ENCODE measurements at places on chromosomes 7 and 10.
A peak's percentile ranks its signal among the peaks of the same experiment; 100 is the strongest.

DNA sequence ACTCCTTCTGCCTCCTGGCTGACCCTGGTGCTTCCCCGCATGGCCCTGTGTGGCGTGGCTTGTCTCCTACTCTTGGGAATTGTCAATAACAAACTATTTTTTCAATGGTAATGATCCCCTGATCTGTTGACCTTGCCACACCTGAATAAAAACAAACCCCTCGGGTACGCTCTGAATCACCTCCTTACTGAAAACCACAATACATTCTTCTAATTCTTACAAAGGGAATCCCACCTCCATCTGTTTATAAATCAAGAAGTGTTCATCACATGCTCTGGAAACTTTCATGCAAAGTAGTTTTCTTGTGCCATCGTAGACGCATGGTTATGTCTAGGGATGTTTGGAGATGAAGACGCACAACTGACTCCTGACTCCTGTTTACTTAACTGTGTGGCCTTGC lies 245.8 kb downstream of the FRMD4A start:
- DNase-seq = no peak

- DNase-seq = no peak
Measured at GRCh38 chr10:68725016-68725415, 4.0 kb downstream of the CCAR1 start.

DNA sequence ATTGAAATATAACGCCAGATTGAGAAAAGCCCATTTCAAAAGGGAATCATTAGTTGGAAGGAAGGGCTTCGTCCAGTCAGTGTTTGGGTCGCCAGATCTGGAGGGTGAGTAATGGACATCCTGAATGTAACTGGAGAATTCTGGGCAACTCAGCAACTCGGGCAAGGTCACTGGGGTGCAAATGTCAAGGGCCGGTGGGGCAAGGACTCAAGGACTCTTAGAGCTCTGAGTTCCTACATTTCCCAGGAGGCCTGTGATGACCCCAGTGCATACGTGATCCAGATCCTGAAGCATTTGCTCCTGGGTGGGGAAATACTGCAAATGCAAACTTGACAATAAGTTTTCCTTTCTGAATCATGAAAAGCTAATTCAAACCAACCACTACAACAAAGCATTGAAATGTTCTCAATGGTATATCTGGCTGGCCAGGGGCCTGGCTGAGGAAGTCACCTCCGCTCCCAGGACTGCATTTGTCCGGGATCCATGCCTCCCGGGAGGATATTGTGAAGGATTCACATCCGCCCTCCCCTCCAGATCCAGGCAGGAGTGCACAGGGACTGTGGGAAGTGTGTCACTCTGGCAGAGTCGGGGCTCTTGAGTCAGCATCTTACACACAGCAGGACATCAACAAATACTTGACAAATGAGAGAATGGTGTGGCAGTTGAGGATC lies 164.0 kb downstream of the FANK1 start:
- no peak for DNase-seq

DNA sequence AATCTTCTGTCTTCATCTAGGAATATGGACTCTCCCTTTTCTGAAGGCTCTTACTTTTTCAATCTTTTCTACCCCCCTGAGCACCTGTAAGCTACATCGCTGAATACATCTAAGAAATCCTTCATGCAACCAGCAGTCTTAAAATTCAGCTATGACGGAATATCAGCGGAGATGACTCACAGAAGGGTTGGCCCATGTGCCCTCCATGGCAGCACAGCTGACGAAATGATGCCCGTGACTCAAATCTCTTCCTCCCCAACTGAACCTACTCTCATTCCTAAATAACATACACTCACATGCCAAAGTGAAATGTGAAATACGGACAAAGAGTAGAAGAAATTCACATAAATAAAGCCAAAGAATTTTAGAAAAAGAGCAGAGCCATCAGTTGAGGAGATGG lies 30.3 kb upstream of the NCAPG2 start:
- DNase-seq = no peak

DNA sequence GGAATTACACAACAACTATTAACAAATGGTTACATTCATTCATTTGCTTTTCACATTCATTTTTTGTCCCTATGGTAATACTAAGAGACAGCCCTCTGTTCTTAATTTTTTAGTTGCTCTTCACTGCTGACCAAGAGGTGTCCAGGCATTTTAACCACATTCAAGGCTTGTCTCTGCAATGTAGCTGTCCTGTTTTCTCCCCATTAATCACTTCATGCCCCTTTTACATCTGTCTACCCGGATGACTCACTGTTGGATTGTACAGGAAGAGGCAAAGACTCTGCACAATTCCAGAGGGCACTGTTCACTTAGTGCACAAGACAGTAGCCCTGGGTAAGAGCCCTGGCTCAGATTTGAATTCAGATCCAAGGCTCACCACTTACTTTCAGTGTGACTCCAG lies 168.5 kb downstream of the NOC3L start:
- DNase-seq = no peak

DNA sequence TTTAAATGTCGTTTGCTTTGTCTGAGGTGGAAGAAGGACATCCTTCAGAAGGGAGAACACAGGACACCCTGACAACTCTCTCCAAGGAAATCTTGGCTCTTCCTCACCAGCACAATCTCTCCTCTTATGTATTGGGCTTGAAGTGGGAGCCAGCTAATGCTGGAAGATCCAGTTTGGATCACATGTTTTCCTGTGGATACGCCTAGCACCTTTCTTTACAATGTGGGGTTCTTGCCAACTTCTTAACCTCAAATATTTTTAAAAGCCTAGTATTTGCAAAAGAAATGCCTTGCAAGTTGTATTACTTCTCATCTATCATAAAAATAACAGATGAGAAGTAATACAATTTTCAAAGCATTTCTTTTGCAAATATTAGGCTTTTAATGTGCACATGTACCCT lies 76.4 kb downstream of the FRMD4A start:
- no peak for DNase-seq

DNA sequence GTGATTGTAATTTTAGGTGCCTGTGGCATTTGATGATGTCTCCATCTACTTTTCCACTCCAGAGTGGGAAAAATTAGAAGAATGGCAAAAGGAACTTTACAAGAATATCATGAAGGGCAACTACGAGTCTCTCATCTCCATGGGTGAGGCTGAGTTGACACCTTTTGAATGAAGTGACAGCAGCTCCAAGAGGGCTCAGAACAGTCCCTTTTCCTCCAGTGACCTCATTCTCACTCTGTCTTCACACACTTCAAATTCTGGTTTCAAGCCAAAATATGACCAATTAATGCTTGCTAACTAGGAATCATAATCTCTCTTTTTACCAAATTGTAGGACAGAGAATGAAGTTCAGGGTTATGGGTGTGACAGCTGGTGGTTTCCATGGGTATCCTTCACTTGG lies 18.9 kb downstream of the ZNF398 start:
- DNase-seq = no peak

GRCh38 chr10:69051303-69051702 lies 36.6 kb upstream of the SRGN start:
- no peak for DNase-seq

DNA sequence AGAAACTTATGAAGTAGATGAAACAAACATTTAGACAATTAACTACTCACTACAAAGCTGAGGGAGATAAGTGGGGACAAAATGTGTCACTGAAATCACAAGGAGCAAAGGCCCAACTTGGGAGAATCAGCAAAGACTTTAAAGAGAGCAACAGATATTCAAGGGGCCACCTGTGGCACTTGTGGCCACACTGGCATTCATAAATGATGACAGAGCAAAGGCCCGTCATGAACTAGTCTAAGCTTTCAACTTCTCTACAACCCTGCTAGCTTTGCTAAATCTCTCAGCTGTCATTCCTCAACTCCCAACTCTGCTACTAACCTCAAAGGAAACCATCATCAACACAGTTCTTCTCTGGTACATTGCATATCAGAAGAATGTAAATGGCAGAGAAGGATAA lies 178.4 kb downstream of the CPEB3 start:
- no peak for DNase-seq

- DNase-seq = no peak
Measured at GRCh38 chr10:1272079-1272776, 216.0 kb downstream of the WDR37 start.

DNA sequence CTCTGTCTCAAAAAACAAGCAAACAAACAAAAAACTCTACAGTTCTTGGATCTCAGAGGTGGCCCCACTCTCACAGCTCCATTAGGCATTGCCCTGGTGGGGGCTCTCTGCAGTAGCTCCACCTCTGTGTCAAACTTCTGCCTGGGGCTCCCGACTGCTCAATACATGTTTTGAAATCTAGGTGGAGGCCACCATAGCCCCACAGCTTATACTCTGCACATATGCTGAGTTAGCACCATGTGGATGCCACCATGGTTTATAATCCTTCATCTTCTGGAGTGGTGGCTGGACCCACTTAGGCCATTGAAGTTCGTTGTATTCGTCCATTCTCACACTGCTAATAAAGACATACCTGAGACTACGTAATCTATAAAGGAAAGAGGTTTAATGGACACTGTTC lies 78.4 kb downstream of the SEPTIN14 start:
- no peak for DNase-seq

GRCh38 chr7:21357151-21358097 lies 70.5 kb upstream of the SP4 start:
- DNase-seq = no peak

DNA sequence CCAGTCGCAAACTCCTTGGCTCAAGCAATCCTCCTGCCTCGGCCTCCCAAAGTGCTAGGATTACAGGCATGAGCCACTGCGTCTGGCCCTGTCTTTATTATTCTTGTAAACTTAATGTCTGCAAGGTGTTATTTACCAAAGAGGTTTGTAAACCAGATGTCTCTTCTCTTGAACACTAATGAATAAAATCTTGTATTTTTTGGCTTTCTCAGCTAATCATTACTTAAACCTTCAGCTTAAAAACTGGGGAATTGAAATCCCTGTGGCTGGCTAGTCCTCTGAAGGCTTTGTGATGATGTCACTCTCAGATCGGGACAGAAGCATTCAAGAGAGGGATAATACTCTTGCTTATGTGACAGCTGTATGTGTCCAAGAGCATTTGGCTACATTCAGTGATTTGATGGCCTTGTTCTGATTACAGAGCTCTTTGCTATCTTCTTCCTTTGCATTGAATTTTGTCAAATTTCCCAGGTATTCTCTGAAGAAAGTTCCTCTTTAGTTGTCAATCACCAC lies 130.3 kb downstream of the BICC1 start:
- DNase-seq = no peak

DNA sequence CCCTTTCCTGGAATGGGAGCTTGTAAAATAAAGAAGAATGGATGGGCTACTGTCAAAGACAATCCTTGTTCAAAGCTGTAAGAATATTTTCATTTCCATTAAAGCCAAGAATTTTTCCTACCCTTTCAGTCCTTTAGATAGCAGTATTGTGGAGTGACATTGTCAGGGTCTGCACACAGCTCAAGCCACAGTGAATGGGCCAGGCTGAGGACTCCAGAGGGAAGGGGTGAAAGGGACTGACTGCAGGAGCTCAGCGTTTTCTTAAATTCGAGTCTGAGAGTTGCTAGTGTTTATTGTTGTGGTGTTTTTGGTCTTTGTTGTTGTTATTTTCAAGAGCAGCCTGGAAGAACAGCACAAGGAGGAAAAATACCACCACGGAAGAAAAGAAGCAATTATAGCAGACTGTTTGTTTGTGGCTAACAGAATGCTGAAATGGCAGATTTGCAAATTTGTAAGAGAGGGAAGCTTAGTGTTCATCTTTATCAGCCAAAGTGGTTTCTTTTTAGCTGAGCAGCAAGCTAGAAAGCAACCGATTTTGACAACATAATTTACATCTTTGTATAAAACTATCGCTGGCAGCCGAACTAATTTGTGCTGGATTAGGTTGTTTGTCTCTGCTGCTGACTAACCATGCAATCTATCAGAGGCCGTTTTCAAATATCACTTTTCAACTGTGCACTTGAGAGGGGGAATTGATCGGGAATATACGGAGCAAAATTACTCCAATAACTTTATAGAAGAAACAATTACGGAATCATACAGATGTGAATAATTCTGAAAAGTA lies 192.1 kb downstream of the LRMDA start:
- DNase-seq = no peak

GRCh38 chr10:74586088-74586585 lies 240.3 kb upstream of the KAT6B start:
- peak; percentile 44 for DNase-seq

- no peak for DNase-seq
Measured at GRCh38 chr7:155811895-155812761, at the start of gene SHH. TSS of gene SHH (minus strand) at chr7:155812463. CDS start at chr7:155812122, 341 bp downstream.

DNA sequence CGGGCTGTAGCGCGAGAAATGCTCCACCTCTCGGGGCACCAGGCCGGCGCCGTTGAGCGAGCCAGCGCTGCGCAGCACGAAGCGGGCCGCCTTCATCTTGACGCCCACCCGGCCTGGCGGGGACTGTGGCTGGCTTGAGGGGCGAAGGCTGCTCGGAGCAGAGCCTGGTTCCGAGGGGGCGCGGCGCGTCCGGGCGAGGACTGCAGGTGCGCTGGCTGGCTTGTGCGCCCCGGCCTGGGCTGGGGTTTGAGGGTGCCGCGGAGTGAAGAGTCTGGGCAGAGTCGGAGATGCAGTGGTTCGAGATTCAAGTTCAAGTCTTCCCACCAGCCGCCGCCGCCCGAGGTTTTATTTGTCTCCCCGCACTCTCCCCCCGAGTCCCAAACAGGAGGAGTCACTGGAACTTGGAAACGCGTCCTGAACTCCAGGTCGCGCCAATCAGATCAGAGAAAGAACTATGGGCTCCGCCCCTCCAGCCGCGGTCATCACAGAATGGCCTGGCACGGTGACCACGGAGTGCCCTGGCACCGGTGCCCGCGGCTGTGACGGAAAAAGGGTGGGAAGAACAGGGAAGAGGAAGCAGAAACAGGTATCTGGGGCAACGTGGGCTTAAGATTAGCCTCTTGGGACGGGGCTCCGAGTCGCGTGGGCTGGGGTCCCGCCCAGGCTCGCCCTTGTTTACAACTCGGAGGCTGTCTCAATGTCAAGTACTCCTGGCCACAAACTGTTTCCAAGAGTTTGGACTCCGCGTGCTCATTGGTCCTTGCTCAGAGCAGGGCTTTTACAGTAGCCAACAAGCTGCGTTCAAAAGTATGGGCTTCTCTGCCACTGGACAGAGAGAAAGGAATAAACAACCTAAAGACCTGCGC lies at the start of gene PDK4:
Gene PDK4 (minus strand): TSS at position 319 of the 866 bp plus-strand sequence. CDS start 223 bp downstream, at position 96.
- DNase-seq = no peak

DNA sequence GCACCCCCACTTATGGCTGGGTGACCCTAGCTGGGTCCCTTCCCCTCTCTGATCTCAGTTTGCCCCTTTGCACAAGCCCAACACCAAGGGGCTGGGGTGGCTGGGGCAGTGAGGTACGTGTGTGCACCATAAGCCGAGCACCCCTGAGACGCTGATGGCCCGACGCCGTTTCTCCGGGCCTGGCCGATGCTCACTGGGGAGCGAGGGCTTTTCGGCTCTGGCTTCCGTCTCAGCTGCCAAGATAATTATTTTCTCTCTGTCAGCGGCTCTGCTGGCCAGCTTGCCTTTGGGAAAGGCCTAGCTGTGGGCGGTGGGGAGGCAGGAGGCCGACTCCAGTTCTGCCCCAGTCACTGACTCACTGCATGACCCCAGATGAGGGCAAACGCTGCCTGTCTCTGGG lies 91.0 kb downstream of the ZMIZ1 start:
- no peak for DNase-seq

All from effector CD4-positive, alpha-beta T cell (primary cell).